Activated naive CD4-positive, alpha-beta T cell treated with anti-CD3 and anti-CD28 coated beads, Interleukin-2, amount 10 ng/mL, durations not matched to agents 7 days and 5 days (primary cell): ENCODE measurements at places on chromosomes 4 and X.

GRCh38 chrX:12970691-12971202 is 4.2 kb upstream of the TMSB4X start:
- peaks cover 10% of the 10 kb centered on the region for H3K27me3 ChIP-seq
- DNase-seq, result peak; percentile 62

- peaks cover 3% of the 10 kb centered on the region for H3K27me3 ChIP-seq
- no peak for DNase-seq
- no peak overlapping the region for H3K4me3 ChIP-seq
- H3K4me1 ChIP-seq, result no peaks in the 10 kb centered on the region
- H3K27ac ChIP-seq, result no peak overlapping the region
Measured at GRCh38 chr4:3639613-3640586, 107.7 kb upstream of the LRPAP1 start.

GRCh38 chrX:100643956-100644860 is at the start of gene SRPX2:
Gene SRPX2, plus strand, starts transcription at chrX:100644199. Its CDS starts 2,124 bp downstream, at chrX:100646323.
- peak within 1 kb of the TSS; percentile 58 for H3K27ac ChIP-seq
- no peaks in the 10 kb centered on the region for H3K36me3 ChIP-seq
- DNase-seq, result no peak

GRCh38 chr4:99857307-99857706 is 36.9 kb downstream of the LAMTOR3 start:
- H3K36me3 ChIP-seq, result peaks cover 60% of the 10 kb centered on the region
- peak overlapping the region; percentile 85 for H3K27ac ChIP-seq
- no peaks in the 10 kb centered on the region for H3K27me3 ChIP-seq
- no peak overlapping the region for H3K4me3 ChIP-seq

- no peak for DNase-seq
- H3K27ac ChIP-seq, result no peak overlapping the region
- H3K4me1 ChIP-seq, result no peaks in the 10 kb centered on the region
- no peak overlapping the region for H3K4me3 ChIP-seq
Measured at GRCh38 chrX:69130439-69130838, 34.8 kb downstream of the PJA1 start.

DNA sequence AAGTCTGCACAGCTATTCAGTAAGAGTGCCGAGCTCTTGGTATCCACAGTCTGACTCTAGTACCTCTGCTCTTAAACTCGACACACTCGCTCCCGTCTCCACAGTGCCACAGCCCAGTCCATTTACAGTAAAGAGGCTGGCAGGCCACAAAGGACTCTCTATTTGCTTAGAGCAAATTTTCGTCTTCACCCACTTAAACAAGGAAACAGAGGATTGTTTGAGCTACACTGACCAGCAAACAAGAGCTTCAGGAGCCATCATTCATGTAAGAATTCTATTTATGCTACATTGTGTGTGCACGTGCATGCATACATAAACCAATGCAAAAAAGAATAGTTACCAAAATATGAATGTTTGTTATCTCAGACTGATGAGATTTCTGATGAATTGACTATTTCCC is 290.2 kb downstream of the USP46 start:
- H3K36me3 ChIP-seq, result no peaks in the 10 kb centered on the region
- H3K4me1 ChIP-seq, result no peaks in the 10 kb centered on the region
- H3K4me3 ChIP-seq, result no peak overlapping the region
- H3K27me3 ChIP-seq, result no peaks in the 10 kb centered on the region
- no peak for DNase-seq

- no peak overlapping the region for H3K4me3 ChIP-seq
- H3K27me3 ChIP-seq, result peaks cover 38% of the 10 kb centered on the region
- no peaks in the 10 kb centered on the region for H3K4me1 ChIP-seq
- no peak overlapping the region for H3K27ac ChIP-seq
- DNase-seq, result no peak
Measured at GRCh38 chr4:3013839-3014350, 50.5 kb downstream of the GRK4 start.

DNA sequence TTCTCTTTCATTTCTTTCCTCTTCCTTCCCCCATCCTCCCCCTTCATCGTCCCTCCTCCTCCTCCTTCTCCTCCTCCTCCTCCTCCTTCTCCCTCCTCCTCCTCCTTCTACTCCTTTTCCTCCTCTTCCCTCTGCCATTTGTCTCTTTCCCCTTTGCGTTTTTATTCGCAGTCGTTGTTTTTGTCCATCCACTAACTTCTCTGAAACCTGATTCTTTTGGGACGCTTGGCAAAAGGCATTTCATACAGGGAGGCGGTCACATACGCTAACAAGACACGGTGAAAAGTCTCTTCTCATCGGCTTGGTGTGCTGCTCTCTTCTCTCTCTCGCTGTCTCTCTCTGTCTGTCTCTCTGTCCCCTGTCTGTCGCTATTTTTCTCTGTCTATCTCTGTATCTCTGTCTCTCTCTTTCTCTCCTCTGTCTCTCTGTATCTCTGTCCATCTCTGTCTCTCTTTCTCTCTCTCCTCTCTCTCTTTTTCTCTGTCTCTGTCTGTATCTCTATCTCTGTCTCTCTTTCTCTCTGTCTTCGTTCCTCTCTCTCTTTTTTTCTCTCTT is 5.4 kb upstream of the SHOX start:
- no peak for DNase-seq
- no peak overlapping the region for H3K4me3 ChIP-seq
- no peaks in the 10 kb centered on the region for H3K4me1 ChIP-seq
- peaks cover 2% of the 10 kb centered on the region for H3K36me3 ChIP-seq
- H3K27me3 ChIP-seq, result peaks cover 93% of the 10 kb centered on the region
- peak overlapping the region; percentile 26 for H3K27ac ChIP-seq

GRCh38 chr4:147768113-147768512 is 36.2 kb downstream of the ARHGAP10 start:
- H3K36me3 ChIP-seq, result no peaks in the 10 kb centered on the region
- no peak overlapping the region for H3K4me3 ChIP-seq
- H3K27me3 ChIP-seq, result no peaks in the 10 kb centered on the region
- H3K4me1 ChIP-seq, result peaks cover 2% of the 10 kb centered on the region
- no peak overlapping the region for H3K27ac ChIP-seq
- DNase-seq, result no peak

GRCh38 chr4:1660948-1661677 is 23.0 kb downstream of the FAM53A start:
- H3K27me3 ChIP-seq, result no peaks in the 10 kb centered on the region
- H3K36me3 ChIP-seq, result no peaks in the 10 kb centered on the region
- no peaks in the 10 kb centered on the region for H3K4me1 ChIP-seq
- no peak for DNase-seq

GRCh38 chr4:2604614-2605013 is 68.2 kb downstream of the FAM193A start:
- no peaks in the 10 kb centered on the region for H3K27me3 ChIP-seq

DNA sequence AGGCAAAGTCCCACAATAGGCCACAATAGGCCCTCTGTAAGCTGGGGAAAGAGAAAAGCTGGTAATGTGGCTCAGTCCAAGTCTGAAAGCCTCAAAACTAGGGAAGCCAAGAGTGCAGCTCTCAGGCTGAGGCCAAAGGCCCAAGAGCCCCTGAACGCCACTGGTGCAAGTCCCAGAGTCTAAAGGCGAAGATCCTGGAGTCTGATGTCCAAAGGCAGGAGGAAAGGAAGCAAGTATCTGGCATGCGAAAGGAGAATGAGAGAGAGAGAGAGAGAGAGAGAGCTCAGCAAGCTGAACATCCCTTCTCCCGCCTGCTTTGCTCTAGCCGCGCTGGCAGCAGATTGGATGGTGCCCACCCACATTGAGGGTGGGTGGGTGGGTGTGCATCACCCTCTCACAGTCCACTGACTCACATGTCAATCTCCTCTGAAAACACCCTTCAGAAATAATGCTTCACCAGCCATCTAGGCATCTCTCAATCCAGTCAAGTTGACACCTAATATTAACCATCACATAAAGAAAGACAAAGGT is 30.9 kb upstream of the ELF2 start:
- H3K36me3 ChIP-seq, result no peaks in the 10 kb centered on the region
- H3K27ac ChIP-seq, result no peak overlapping the region
- H3K4me3 ChIP-seq, result no peak overlapping the region
- H3K27me3 ChIP-seq, result peaks cover 4% of the 10 kb centered on the region

DNA sequence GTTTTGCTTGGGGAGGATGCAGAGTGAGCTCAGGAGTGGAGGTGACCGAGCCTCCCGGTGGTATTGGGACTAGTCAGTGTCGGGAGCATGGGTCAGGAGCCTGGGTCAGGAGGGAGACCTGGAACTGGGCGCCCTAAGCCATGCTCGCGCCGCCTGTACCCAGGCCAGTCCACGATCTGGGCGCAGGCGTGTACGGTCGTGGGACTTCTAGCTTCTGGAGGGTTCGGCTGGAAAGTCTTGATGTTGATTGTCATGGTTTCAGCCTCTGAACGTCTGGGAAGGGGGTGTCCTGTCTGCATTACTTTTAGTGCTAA is 244 bp downstream of the EIF2S3 start:
- H3K36me3 ChIP-seq, result peaks cover 8% of the 10 kb centered on the region
- H3K4me3 ChIP-seq, result no peak overlapping the region
- peaks cover 15% of the 10 kb centered on the region for H3K4me1 ChIP-seq
- H3K27ac ChIP-seq, result no peak overlapping the region
- no peak for DNase-seq

GRCh38 chr4:1449475-1449832 is 43.2 kb upstream of the NKX1-1 start:
- no peaks in the 10 kb centered on the region for H3K4me1 ChIP-seq
- no peak overlapping the region for H3K27ac ChIP-seq
- H3K27me3 ChIP-seq, result no peaks in the 10 kb centered on the region
- no peaks in the 10 kb centered on the region for H3K36me3 ChIP-seq
- DNase-seq, result no peak

DNA sequence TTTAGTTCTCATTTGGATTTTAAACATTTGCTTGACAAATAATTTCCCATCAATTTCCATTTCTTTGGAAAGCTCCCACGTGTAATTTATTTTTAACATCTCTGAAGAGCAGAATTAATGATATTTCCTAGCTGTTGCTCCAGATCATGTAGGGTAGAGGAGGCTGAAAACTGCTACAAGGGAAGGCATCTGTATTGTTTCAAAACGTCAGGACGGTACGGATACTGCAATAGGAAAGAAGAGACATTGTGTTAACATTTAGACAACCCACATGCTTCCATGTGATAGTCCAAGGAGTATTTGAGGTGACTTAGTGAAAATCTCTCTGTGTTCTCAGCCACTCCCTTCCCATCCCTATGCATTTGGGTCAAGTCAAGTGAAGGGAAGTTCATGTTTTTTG is 15.4 kb upstream of the ADH1B start:
- no peaks in the 10 kb centered on the region for H3K36me3 ChIP-seq
- H3K4me1 ChIP-seq, result no peaks in the 10 kb centered on the region
- no peak overlapping the region for H3K27ac ChIP-seq
- H3K27me3 ChIP-seq, result no peaks in the 10 kb centered on the region

DNA sequence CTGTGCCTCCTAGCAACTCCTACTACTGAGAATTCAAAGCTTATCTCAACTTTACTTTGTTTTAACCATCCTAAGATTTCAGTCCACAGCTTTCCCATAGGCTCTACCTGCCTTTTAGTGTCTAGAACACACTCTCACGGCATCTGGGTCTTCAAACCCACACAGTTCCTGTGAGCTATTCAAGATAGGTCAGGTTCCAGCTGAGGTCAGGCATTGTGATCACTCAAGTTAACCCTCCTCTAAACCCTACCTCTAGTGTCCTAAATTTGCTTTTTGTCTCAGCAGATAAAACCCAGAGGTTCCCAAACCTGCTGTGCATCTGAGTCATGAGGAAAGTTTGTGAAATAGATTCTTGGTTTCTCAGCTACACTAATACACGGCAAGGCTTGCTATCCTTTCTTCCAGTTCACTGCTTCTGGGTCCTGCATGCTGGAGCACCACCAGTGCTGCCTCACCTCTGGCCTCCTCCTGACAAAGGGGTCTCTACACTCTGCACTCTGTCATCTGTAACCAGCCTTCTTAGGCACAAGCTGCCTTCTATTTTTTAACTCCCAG is 324.6 kb upstream of the MAGEB2 start:
- no peak overlapping the region for H3K4me3 ChIP-seq
- H3K36me3 ChIP-seq, result no peaks in the 10 kb centered on the region
- no peak overlapping the region for H3K27ac ChIP-seq
- H3K27me3 ChIP-seq, result no peaks in the 10 kb centered on the region
- H3K4me1 ChIP-seq, result no peaks in the 10 kb centered on the region

DNA sequence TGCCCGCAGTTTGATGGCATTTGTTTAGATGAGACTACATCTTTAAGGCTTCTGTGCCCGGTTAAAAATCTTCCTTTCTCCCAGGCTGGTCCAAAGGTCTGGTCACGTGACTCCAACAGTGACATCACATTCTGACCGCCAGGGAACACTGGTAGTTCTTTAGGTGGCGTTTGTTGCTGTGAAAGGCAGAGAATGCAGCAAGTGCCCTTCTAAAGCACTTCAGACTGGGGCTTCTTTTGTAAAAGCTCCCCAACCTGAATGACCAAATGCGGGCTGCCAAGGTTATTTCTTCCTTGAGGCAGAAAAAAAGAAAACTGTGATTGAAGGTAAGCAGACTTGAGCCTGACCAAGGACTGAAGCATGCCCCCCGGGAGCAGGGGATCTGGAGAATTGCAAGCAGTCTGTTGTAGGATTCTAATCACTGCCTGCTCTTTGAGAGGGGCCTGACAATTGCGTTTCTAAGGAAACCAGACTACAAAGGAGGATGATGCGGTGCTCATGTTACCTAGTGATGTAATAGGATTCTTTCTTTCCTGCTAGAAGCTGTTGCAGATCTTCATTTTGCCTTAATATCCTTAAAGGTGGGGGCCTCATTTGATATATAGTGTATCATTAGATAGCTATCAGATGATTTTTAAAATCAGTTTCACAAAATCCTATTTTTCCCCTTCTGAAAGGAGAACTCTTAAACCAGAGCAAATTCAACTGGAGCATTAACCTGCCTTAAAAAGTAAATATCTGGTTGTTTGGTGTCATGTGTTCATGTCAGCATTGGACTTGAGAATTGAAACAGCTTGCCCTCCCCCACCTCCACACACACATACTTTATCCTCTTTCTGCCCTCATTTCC is 133.1 kb downstream of the AKAP4 start:
- H3K27me3 ChIP-seq, result no peaks in the 10 kb centered on the region
- H3K4me1 ChIP-seq, result no peaks in the 10 kb centered on the region
- no peak overlapping the region for H3K27ac ChIP-seq
- no peak for DNase-seq

- no peaks in the 10 kb centered on the region for H3K36me3 ChIP-seq
- no peaks in the 10 kb centered on the region for H3K4me1 ChIP-seq
- H3K27me3 ChIP-seq, result no peaks in the 10 kb centered on the region
- no peak overlapping the region for H3K27ac ChIP-seq
- DNase-seq, result no peak
- no peak overlapping the region for H3K4me3 ChIP-seq
Measured at GRCh38 chrX:20973038-20973437, 401.2 kb upstream of the CNKSR2 start.

GRCh38 chr4:26284536-26284935 is 36.3 kb upstream of the RBPJ start:
- peaks cover 4% of the 10 kb centered on the region for H3K4me1 ChIP-seq
- no peak for DNase-seq
- H3K4me3 ChIP-seq, result no peak overlapping the region
- no peaks in the 10 kb centered on the region for H3K27me3 ChIP-seq
- no peak overlapping the region for H3K27ac ChIP-seq
- H3K36me3 ChIP-seq, result no peaks in the 10 kb centered on the region
